Activated CD4-positive, alpha-beta T cell treated with anti-CD3 and anti-CD28 coated beads, Interleukin-2, amount 50 U/mL, for 4 hours (primary cell): ENCODE measurements at places on chromosomes 4 and X.

DNA sequence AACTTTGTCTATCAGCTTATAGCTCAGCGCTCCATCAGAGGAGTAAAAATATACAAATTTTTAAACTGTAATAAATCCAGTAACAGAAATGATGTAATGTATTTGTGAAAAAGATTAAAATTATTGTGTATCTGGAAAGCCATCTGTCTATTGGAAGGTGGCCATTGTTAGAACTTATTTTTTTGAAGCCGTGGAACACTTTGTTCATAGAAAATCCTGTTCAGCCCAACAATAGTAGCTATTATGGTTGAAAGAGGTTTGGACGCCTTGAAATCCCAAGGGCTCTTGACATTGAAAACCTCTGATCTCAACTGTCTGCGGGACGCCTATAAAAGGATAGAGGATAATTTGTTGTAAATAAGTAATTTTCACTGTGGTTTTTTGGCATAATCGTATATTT is 98.3 kb downstream of the RAPGEF2 start:
- DNase-seq = no peak

DNA sequence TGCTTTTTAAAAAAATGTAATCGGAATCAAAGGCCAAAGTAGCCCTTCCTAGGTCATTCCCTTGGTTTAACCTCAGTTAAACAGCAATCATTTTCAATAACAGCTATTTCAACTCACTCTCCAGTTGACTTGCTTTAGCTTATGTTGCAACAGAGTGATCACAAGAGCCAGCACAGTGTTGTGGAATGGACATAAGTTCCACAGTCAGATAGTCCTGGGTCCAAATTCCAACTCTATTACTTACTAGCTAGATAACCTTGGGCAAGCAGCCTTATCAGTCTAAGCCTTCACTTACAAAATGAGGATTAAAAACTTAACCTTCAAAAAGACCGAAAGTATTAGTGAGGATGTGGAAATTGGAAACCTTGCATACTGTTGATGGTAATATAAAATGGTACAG is 9.2 kb upstream of the GPC3 start:
- no peak for DNase-seq

GRCh38 chr4:16513876-16514275 is 287.6 kb upstream of the TAPT1 start:
- no peak for DNase-seq

DNA sequence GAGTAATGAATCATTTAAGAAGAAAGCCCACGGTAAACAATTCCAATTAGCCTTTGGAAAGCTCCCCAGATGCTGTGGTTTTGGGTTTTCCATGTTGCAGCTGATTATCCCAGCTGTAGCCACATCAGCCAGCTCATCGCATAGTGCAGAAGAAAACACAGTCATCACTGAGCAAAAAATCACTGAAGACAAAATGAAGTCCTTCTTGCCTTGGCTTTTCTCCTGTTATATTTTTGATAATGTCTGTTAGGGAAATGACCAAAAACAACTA is 193.0 kb upstream of the C1QTNF7 start:
- DNase-seq = no peak

- DNase-seq = no peak
These were observed 1.6 kb downstream of the SCARB2 start for GRCh38 chr4:76211769-76212708.

DNA sequence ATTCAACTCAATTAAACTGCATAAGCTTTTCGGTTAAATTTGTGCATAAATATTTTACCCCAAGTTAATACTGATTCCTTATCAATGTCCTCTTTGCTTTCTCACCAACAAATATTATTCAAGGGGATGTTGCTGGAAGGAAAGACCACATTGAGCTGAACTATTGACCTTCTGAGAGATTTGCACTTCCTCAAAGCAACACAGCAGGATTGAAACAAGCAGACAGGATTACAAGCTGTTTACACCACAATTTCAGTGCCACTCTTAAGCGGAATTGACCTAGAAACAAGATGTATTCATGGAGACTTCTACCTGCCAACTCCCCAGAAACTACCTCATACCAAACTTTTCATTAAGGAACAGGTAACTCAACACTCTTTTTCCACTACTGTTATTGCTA is 96.5 kb upstream of the DUSP21 start:
- no peak for DNase-seq

GRCh38 chr4:146477054-146477453 is 44.7 kb downstream of the SLC10A7 start:
- no peak for DNase-seq
